ENCODE measurements at places on chromosomes 5 and 9. TPM values are rescaled to one million over a fixed set of nuclear protein-coding genes. Genes with fewer than 3 reads are reported as not detected.

- DNase-seq: no peak
These were observed 6.2 kb downstream of the ZFYVE16 start for GRCh38 chr5:80414113-80414512.

- no peak for DNase-seq
These were observed 629.8 kb upstream of the CDH18 start for GRCh38 chr5:20617841-20618240.

GRCh38 chr5:156951359-156951758 is 11.7 kb downstream of the TIMD4 start:
- no peak for DNase-seq

IRX2 gene
- total RNA-seq: 30.6 TPM

DNA sequence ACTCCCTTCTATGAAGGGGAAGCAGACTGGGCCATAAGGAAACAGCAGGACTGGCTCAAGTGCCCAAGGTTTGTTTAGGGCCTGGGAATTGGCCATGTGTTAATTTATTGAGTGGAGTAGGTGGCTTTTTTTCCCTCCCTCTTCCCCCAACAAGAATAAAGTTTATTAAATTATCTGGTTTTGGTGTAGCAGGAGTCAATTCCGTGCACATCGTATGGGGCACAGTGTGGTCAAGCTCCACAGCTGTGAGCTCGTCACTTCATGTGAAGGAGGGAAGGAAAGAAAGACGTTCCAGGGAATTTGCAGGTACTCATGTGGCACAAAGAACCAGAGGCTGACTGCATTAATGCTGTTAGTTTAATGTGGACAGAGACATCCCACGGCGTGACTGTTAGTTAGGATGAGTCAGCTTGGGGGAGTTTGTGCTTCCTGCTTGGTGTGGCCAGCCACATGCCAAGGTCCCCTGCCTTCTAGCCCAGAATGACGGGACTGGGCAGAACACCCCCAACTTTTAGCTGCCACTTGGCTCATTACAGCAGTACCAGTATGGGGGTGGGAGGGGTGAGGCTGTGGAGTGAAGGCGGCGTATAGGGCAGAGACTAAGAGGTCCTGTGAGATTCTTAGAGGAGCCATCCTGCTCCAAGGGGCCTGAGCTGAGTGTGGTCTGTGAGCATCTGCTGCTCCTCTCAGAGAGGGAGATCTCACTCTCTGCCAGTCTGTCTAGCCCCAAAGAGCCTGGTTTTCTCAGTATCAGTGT is 33.2 kb downstream of the CSF1R start:
- DNase-seq: no peak

All from NCI-H460 (cell line).